ENCODE measurements at places on chromosomes 1 and 21. TPM values are rescaled to one million over a fixed set of nuclear protein-coding genes. Genes with fewer than 3 reads are reported as not detected.

DNA sequence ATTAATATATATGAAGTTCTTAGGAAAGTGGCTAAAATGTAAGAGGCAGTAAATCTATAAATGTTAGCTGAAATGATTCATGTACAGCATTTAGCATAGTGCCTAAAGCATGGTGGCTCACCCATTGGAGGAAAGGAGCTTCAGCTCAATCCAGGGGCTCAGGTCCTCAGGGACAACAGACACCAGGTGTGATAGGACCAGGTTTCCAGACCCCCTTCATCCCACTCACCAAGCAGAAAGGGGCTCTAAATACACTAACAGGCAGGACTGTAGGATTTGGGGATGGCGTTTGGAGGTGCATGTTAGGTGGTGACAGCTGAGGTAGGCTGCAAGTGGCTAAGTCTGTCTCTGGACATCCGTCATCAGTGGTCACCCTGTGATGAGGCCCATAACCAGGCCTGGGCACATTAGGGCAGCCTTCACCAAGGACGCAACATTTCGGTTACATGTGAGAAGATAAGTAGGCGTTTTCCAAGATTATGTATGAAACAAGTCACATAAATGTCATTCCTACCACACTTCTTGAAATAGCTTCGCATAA is 233.1 kb downstream of the C1orf94 start:
- no peak for DNase-seq

DNA sequence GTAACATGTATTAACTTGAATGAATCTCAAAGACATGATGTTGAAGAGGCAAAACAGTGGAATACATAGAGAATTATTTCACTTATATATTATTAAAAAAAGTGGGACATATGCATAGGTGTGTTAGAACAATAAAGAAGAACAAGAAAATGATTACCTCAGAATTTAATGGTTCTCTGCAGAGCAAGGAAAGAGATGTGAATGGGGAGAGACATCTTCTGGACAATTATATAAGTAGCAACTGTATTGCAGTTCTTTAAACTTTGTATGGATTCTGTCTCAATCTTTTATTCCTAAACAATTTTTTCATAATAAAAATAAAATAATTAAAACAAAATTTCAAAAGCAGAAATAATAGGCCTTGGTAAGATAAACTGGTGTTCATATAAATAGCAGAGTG is 674.9 kb upstream of the ADGRL4 start:
- DNase-seq: no peak

- no peak for DNase-seq
Observed at GRCh38 chr1:18151436-18152122, 44.0 kb downstream of the IGSF21 start.

Gene IARS2
- total RNA-seq: 70.0 TPM

Gene DSCAM
- total RNA-seq: 0.16 TPM

Gene EFHD2
- total RNA-seq: 45.7 TPM
